NCI-H524 treated with DMSO at 0.1 percent for 48 hours (cell line): ENCODE measurements at places on chromosomes 13 and 19.

DNA sequence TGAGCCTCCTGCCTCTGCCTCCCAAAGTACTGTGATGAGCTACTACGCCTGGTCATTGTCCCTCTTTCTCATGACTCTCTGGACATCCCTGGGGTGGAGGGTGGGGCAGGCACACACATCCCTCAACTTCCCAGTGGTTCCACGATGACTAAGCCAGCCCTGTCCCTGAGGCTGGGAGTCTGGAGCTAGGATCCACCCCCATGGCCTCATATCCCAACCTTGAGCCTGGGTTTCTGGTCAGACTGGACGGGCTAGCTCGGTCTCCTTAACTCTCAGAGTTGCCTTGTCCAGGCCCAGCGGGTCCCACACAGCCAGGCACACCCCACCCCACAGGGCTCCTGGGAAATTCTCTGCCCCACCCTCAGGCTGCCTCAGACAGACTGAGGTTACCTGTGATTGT, 19.6 kb downstream of the IER2 start:
- DNase-seq: no peak

GRCh38 chr19:31575846-31576335, 226.7 kb upstream of the TSHZ3 start:
- DNase-seq: no peak

- DNase-seq: no peak
Observed at GRCh38 chr19:49407079-49407478, 16.2 kb downstream of the PTH2 start.

DNA sequence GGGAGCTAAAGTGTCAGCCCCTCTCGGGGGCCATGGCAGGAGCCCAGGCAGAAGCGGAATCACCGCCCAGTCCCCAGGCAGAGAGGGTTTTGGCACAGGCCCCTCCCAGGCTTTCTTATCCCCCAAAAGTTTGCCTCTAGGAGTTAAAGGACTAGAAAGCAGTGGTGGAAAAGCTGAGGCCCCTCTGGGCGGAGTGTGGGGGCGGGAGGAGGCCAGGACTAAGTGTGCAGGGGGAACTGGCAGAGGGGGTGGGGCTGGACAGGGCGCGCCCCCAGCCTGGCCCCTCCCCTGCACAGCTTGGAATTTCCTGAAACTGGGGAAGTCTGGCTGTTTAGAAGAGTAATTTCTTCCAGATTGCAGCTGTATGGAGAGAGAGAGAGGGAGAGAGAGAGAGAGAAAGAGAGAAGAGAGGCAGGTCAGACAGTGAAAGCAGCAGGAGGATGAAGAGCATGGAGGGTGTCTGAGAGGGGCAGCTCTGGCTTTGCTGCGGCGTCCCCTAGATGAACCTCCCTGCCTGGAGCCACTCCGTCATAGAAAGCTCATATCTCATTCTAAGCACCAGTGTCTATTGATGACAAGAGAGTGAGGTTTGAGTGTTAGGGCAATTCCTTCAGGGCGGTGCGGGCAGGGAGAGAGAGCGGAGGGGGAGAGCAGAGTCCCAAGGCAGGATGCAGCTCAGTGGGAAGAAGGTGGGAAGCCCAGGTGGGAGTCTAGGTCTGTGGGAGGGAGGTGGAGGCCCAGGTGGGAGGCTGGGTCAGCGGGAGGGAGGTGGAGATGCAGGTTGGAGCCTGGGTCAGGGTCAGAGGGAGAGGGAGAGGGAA, at the start of gene CDC42EP5:
Gene CDC42EP5, minus strand, starts transcription at position 226 of the 821 bp plus-strand sequence. CDS start 7,749 bp downstream, outside the sequence.
- DNase-seq: no peak

DNA sequence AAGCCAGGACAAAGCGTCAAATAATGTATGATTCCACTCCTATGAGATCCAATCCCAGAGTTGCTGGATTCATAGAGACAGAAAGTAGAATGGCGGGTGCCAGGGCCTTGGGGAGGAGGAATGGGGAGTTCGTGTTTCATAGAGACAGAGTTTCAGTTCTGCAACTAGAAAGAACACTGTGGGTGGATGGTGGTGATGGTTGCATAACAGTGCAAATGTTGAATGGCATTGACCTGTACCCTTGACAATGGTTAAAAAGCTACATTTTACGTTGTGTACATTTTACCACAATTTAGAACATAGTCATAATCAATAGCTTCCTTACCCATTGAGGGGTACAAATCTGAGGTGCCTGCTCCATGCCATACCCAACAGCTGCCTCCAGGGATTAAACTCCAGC, 33.4 kb downstream of the MBD3L2B start:
- DNase-seq: no peak

DNA sequence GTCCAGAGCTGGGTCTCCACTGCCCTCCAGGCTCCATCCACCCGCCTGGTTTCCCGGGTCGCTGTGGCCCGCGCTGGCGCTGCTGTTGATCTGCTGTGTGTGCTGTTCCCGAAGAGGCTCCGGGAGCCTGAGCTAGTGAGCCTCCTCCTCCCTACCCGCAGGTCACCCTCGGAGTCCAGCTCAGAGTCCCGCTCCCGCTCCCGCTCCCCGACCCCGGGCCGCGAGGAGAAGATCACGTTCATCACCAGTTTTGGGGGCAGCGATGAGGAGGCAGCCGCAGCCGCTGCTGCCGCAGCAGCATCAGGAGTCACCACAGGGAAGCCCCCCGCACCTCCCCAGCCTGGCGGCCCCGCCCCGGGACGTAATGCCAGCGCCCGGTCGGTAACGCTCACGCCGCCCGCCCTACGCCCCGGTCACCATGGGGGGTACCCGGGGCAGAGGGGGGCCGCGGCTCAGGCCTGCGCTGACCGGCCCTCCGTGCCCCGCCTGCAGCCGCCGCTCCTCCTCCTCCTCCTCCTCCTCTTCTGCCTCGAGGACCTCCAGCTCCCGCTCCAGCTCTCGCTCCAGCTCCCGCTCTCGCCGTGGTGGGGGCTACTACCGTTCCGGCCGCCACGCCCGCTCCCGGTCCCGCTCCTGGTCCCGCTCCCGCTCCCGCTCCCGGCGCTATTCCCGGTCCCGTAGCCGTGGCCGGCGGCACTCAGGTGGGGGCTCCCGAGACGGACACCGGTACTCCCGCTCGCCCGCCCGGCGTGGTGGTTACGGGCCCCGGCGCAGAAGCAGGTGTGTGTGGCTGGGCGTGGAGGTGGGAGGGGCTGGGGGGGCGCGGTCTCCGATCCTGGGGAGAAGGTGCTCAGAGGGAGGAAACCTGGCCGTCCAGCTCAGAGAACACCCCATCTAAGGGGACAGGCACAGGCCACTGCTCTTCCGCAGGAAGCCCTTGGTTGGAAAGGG, 12.2 kb downstream of the ZNF296 start:
- no peak for DNase-seq
